ENCODE measurements at places on chromosomes 11 and 22. TPM values are rescaled to one million over a fixed set of nuclear protein-coding genes. Genes with fewer than 3 reads are reported as not detected.

IRAG1 gene
- not detected for total RNA-seq

RIMBP3C gene
- 0.21 TPM for total RNA-seq

OR8D4 gene
- not detected for total RNA-seq

FJX1 gene
- total RNA-seq: 50.5 TPM

DEAF1 gene
- total RNA-seq: 41.1 TPM

BATF2 gene
- 0.21 TPM for total RNA-seq

SLC6A5 gene
- not detected for total RNA-seq

HBG2 gene
- total RNA-seq: not detected

SCARF2 gene
- total RNA-seq: 0.43 TPM

RTN4RL2 gene
- not detected for total RNA-seq

OR2AG2 gene
- total RNA-seq: under 0.01 TPM

CARNS1 gene
- total RNA-seq: not detected

MRE11 gene
- total RNA-seq: 16.4 TPM

PANX3 gene
- not detected for total RNA-seq

ANO5 gene
- under 0.01 TPM for total RNA-seq

LGR4 gene
- 24.8 TPM for total RNA-seq

FAR1 gene
- total RNA-seq: 87.6 TPM

TP53AIP1 gene
- 2.9 TPM for total RNA-seq

MAPK8IP1 gene
- 0.43 TPM for total RNA-seq

LARGE2 gene
- total RNA-seq: 11.7 TPM

MRPL49 gene
- total RNA-seq: 48.9 TPM

OR52H1 gene
- total RNA-seq: 0.21 TPM

UQCR10 gene
- total RNA-seq: 74.9 TPM

VPREB1 gene
- not detected for total RNA-seq

TMEM151A gene
- not detected for total RNA-seq
